Activated CD4-positive, alpha-beta memory T cell treated with anti-CD3 and anti-CD28 coated beads, Interleukin-2, amount 10 ng/mL, durations not matched to agents 7 days and 5 days (primary cell): ENCODE measurements at places on chromosomes 7 and 10. TPM values are rescaled to one million over a fixed set of nuclear protein-coding genes. Genes with fewer than 3 reads are reported as not detected.

Gene SCART1
- total RNA-seq, result 15.4 TPM

- no peaks in the 10 kb centered on the region for H3K4me1 ChIP-seq
- no peaks in the 10 kb centered on the region for H3K27me3 ChIP-seq
- H3K27ac ChIP-seq, result no peak overlapping the region
- DNase-seq, result no peak
- no peak overlapping the region for H3K4me3 ChIP-seq
Observed at GRCh38 chr7:114218283-114218682, 196.3 kb upstream of the FOXP2 start.

DNA sequence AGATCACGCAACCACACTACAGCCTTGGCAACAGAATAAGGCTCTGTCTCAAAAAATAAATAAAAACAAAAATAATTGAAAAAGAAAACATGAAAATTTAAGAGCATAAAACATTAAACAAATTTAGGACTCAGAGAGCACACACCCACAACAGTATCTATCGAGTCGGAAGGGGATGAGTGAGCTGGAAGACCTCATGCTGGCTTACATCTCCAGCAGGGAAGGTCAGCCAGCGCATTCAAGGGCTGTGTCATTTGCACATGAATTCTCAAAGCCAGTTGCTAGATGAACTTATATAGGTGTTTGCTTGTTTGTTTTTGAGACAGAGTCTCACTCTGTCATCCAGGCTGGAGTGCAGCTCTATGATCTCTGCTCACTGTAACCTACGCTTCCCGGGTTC is 50.3 kb downstream of the SRRM3 start:
- H3K36me3 ChIP-seq, result no peaks in the 10 kb centered on the region
- H3K4me3 ChIP-seq, result no peak overlapping the region
- H3K27me3 ChIP-seq, result peaks cover 8% of the 10 kb centered on the region
- no peaks in the 10 kb centered on the region for H3K4me1 ChIP-seq
- DNase-seq, result no peak

- no peak overlapping the region for H3K27ac ChIP-seq
- H3K4me3 ChIP-seq, result no peak overlapping the region
- H3K27me3 ChIP-seq, result no peaks in the 10 kb centered on the region
- no peaks in the 10 kb centered on the region for H3K4me1 ChIP-seq
- no peaks in the 10 kb centered on the region for H3K36me3 ChIP-seq
Observed at GRCh38 chr10:50558371-50558770, 65.4 kb downstream of the SGMS1 start.

GRCh38 chr10:50882540-50882983 is 2.9 kb downstream of the A1CF start:
- peaks cover 6% of the 10 kb centered on the region for H3K27me3 ChIP-seq
- H3K4me3 ChIP-seq, result no peak overlapping the region
- DNase-seq, result no peak
- H3K27ac ChIP-seq, result no peak overlapping the region
- no peaks in the 10 kb centered on the region for H3K36me3 ChIP-seq

DNA sequence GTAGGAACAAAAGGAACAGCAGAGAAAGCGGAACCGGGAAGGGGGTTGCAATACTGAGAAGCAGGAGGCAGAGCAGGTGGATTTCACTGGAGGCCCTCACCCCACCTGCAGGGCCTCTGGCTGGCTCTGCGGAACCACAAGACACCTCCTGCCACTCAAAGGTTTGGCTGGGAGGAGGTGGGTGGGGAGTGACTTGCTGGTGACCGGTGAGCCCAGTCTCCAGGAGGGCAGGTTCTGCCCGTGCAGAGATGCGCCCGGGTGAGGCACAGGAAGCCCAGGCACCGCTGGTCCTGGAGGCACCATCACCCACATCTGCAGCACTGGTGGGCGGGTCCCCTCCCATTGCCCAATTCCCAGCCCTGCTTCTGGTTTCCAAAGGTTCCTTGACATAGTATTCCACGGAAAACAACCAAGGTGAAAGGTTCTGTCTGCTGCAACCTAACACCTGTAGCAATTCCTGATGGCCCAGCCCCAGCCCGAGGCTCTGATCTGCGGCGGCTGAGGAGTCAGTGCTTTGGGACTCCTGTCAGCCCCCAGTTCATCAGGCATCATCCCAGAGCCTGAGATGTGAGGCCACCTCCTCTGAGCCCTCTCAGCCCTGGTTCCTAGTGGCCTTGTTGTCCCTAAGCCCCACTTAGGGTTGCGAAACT is 64.4 kb downstream of the CALML3 start:
- peaks cover 8% of the 10 kb centered on the region for H3K4me1 ChIP-seq
- H3K27ac ChIP-seq, result no peak overlapping the region
- H3K36me3 ChIP-seq, result no peaks in the 10 kb centered on the region
- H3K27me3 ChIP-seq, result peaks cover 9% of the 10 kb centered on the region
- H3K4me3 ChIP-seq, result no peak overlapping the region
- no peak for DNase-seq
